ENCODE measurements at places on chromosomes 7 and 10.

GRCh38 chr10:114271779-114272167, 32.7 kb downstream of the VWA2 start:
- peak; percentile 86 for DNase-seq

DNA sequence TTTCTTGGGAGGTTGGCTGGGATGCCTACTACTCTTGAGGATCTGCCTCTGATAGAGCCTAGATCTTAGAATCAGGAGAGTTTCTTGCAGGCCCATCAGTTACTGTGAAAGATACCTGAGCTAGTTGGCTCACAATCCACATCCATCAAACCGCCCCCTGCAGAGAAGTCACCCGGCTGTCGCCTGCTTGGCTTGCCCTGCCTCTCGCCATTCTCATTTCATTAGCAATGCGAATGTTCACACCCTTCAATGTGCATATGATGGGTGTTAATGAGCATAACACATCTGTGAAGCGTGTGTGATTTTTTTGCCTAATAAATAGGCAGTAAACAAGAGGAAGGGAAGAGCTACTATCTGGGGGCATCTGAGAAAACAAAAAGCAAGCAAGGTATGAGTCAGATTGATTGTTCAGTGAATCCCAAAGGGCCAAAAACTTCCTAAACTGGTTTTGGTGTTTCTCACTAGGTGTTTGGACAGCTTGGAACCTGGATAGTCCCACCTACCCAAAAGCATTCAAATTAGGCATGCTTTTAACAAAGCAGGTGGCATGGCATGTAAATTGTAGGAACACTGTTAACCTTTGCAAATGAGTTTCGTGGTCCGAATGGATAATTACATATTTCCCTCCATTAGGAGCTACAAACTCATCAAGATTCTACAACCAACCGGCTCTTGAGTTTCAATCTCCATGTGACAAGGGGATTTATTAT, 272.3 kb upstream of the C7orf33 start:
- no peak for DNase-seq

DNA sequence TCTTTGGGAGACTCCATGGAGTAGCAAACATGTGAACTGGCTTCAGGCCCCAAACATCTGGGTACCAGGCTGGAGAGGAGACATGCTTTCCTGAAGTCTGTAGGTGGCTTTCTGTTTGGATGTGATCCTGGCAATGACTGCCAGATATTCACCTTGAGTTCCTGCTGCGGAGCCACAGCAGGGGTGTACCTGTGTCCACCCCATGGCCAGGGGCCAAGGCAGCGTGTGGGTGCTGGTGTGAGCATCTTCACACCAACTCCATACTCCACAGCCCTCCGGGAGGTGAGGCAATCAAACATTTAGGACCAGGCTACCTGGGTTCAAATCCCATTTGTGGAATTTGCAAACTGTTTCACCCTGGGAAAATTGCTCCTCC, 113.0 kb downstream of the ADCY1 start:
- DNase-seq, result no peak

DNA sequence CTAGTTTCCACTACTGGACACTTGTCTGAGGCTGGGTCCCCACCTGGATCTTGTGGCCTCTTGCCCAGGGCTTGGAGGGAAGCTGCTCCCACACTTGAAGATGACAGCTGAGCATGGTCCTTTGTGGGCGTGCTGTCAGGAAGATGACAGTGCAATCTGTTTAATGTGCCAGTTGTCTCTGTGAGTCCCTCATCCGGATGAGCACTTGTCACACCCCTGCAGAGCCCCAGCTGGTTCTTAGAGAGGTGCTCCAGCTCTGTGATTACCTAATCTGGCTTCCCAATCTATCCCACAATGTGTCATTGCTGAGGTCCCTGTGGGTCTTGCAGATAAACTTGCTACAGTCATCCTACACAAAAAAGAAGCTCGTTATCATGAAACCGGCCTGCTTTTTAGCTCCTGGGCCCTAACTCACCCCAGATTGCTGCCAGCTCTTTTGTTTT, 34.8 kb upstream of the CCSER2 start:
- no peak for DNase-seq

- peak; percentile 81 for DNase-seq
These were observed 79.1 kb downstream of the PRTFDC1 start for GRCh38 chr10:24873281-24873683.

DNA sequence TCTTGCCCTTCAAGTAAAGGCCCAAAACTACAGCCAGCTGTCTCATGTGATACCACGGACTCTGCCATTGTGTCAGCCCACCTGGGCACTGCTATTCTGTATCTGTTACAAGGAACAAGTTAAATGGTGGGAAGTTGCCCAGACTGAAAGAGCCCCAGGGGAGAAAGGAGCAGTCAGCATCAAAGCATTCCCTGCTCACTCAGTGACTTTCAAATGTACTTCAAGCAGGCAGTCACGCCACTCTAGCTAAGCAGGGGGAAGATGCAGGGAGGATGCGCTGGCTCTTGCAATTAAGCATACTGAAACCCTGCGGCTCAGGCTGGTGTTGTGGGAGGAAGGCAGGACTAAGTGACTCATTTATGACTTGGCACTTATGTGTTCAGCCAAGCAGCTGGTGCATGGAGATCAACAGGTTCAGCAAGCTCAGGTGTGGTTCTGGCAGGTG, 1249.6 kb downstream of the TYW1 start:
- DNase-seq, result no peak

GRCh38 chr10:31399631-31400030, 80.6 kb downstream of the ZEB1 start:
- DNase-seq, result no peak

All from HFF-Myc (cell line).